ENCODE measurements at places on chromosomes 5 and 9. TPM values are rescaled to one million over a fixed set of nuclear protein-coding genes. Genes with fewer than 3 reads are reported as not detected.

TMEM252 gene
- total RNA-seq = not detected

TLX3 gene
- not detected for total RNA-seq

UBE2QL1 gene
- 0.64 TPM for total RNA-seq

RABL6 gene
- total RNA-seq = 35.0 TPM

ADGRD2 gene
- not detected for total RNA-seq

SMIM33 gene
- not detected for total RNA-seq

FCN2 gene
- total RNA-seq = not detected

PCDHB5 gene
- 1.0 TPM for total RNA-seq

RNF183 gene
- not detected for total RNA-seq

SPATA6L gene
- not detected for total RNA-seq

PCDHB16 gene
- total RNA-seq = 3.7 TPM

LPAR1 gene
- total RNA-seq = 11.5 TPM

RASEF gene
- 0.08 TPM for total RNA-seq

PCA3 gene
- total RNA-seq = not detected

IFNB1 gene
- total RNA-seq = not detected

IL13 gene
- not detected for total RNA-seq

FAM221B gene
- not detected for total RNA-seq

FOXD1 gene
- total RNA-seq = 5.4 TPM

LCN9 gene
- not detected for total RNA-seq

PCDHAC1 gene
- total RNA-seq = 1.1 TPM

DRD1 gene
- 0.25 TPM for total RNA-seq

DNAH5 gene
- total RNA-seq = 1.5 TPM

MYMK gene
- total RNA-seq = not detected

MATR3 gene
- total RNA-seq = 248 TPM

ISOC1 gene
- total RNA-seq = 41.4 TPM

CCL28 gene
- total RNA-seq = not detected

DBH gene
- total RNA-seq = not detected

SLCO4C1 gene
- not detected for total RNA-seq

BNC2 gene
- 2.7 TPM for total RNA-seq

CNTFR gene
- 0.15 TPM for total RNA-seq

MED22 gene
- 13.6 TPM for total RNA-seq

CCL27 gene
- not detected for total RNA-seq

MEF2C gene
- 8.3 TPM for total RNA-seq

PCDHA1 gene
- total RNA-seq = 0.45 TPM

TEX48 gene
- not detected for total RNA-seq

DYNC2I2 gene
- total RNA-seq = 56.9 TPM

DPYSL3 gene
- 65.2 TPM for total RNA-seq

SLC9A3 gene
- total RNA-seq = 2.3 TPM

PRRX2 gene
- 16.5 TPM for total RNA-seq

DDX4 gene
- not detected for total RNA-seq
